ENCODE measurements at places on chromosomes 13 and 19. TPM values are rescaled to one million over a fixed set of nuclear protein-coding genes. Genes with fewer than 3 reads are reported as not detected.

DKKL1 gene
- total RNA-seq: 0.79 TPM

TEAD2 gene
- total RNA-seq: 4.9 TPM

CASP14 gene
- total RNA-seq: not detected

BRME1 gene
- total RNA-seq: 7.2 TPM

NAPSA gene
- total RNA-seq: 15.7 TPM

SLC1A6 gene
- not detected for total RNA-seq

PET100 gene
- 111 TPM for total RNA-seq

CYP2F1 gene
- total RNA-seq: not detected

RNF113B gene
- total RNA-seq: not detected

LRFN3 gene
- total RNA-seq: 6.0 TPM

C19orf85 gene
- total RNA-seq: not detected

RFPL4A gene
- total RNA-seq: not detected

GAS6 gene
- total RNA-seq: not detected

GRCh38 chr19:51430221-51430620 is 12.8 kb upstream of the SIGLEC10 start:
- no peak for DNase-seq

DNA sequence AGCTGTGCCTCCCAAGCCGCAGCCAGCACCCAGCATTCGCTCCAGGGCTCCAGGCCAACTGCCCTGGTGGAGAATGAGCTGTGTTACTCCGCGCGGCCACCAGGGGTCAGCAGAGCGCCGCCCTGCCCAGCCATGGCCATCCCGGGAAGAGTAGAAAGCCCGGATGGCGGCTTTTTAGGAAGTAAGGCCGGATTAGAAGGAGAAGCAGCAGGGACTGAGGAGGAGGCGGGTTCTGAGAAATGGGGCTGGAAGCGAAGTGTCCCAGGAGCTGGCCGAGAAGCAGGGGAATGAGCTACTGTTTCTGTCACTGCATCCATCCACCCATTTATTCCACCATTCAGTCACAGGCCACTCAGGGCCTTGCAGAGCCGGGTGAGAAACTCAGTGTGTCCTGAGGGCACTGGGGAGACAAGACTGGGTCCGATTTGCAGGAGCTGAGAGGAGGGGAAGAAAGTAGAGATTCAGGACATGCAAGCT is 6.6 kb upstream of the NPAS1 start:
- peak; percentile 43 for DNase-seq

DNA sequence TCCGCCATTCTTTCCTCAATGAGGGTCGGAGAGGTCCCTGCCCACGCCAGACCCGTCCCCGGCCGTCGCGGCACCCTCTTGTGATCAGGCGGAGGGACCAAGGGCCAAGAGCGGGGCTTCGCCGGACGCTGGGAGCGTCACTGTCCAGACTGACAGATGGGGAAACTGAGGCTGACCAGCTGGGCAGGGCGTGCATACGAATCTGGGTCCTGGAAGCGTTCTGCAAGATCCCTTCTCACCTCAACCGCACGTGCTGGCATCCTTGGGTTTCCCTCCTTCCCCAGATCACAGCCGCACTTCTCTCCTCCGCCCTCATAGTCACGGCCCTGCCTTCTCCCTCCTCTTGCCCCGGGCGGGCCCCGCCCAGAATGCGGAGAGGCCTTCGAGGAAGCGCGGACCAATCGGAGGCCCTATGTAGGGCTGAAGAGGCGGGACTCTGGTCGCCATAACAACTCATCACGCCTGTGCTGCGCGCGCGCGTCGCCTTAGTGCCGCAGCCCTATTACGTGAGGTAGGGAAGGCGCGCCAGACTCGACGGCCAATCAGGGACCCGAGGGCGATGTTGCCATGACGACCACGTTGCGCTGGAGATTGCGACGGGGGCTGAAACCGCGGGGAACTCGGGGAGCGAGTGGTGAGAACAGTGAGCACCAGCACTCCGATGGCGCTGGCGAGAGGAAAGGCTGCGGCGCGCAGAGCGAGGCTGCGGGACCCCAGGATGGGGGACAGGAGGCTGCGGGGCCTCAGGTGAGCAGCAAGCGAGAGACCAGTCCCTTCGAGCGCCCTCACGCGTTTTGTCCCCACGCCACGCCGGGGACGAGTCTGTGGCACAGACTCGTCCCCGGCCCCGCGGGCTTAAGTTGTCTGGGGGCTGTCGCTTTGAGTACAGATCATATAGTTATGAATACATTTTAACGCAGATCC is 5.7 kb downstream of the RNF225 start:
- DNase-seq: peak; percentile 99

DNA sequence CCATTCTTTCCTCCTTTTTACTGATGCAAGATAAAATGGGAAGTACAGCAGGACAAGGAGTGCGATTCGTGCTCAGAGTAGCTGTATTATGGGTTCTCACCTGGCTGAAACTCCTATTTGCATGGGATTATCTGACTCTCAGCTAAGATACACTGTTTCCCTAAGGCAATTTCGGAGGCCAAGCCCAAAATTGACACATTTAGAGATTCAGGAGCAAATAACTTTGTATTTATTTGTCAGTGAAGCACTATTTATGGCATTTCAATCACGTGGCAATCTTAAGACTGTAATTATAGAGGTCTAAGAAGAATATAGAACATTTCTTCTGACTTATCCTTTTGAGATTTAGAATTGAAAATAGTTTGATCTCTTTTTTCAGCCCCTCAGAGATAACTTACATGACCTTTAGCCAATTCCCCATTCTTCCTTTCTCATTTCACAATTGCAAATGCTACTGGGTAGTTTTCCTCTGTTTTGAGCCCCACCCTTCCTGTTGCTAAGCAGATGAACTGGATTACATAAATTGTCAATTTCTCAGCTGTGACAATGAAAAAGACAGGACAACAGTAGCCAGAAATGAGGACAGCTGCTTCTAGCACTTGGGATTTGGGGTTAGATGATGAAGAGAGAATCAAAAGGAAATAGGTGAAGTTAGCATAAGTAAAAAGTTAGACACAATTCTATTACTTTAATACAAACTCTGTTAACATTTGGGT is 122.7 kb upstream of the FRY start:
- no peak for DNase-seq

GRCh38 chr19:13633109-13633508 is 126.8 kb upstream of the CACNA1A start:
- DNase-seq: no peak

DNA sequence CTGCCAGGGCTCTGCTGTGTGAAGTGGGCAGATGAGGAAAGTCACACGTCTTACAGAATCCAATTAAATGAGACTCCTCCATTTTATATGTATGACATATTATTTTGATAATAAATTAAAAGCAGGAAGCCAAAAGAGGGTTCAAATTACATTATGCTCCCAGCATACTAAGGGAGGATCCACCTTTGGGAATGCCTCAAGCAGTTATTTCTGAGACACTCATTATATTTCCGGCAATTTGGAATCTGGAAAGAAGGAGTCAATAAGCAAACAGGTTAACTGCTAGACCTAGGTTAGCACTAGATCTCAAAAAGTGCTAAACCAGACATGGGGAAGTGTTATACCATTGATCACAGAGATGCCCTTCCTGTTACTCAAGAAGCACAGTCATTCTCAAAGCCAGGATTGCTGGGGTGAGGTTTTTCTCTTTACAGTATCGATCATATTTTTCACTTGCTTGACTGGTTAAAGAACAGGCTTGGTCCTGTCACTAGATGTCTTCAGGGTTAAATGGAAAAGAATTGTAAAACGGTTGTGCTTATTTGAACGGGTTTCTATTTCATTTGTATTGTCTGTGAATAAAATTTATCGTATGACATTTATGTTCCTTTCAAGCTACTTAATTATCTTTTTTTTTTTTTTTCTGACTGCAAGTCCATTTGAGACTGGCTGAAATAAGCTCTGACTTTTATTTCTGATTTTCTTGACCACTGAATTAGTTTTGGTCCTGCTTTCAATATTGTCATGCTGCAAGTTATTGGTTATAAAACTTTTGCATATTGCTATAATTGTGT is 523.2 kb downstream of the KLF12 start:
- DNase-seq: no peak

DNA sequence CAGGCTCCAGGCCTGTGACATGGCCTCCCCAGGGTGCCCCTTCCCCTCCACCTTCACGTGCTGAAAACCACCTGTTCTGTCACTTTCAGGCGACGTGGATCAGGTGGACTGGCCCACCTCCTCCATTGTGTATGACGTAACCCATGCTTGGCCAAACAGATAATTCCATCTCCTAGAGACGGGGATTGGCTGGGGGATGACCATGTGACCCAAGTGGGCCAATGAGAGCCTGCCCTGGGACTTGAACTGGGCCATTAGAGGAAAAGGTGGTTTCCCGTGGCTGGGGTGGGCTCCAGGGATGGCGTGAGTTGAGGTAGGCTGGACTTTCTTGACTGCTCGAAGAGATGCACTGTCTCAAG is 3.6 kb upstream of the ADAMTSL5 start:
- peak; percentile 56 for DNase-seq

DNA sequence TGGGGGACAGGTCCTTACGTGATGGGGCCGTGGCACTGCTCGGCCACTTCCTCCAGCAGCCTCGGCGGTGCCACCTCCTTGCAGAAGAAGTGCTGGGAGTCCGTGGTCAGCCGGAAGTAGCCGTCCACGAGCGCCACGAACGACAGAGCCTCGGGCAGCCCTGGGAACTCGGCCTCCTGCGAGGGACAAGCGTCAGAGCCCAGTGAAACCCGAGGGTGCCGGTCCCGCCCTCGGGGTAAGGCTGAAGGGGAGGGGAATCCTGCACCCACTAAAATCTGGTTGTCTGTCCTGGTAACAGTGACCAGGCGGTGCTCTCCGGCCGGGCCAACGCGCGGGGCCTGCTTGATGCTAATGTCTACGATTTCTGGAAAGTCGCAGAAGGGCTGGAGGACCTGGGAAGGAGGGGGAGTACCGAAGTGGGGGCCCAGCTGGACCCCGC is 6.4 kb downstream of the JAK3 start:
- DNase-seq: no peak

DNA sequence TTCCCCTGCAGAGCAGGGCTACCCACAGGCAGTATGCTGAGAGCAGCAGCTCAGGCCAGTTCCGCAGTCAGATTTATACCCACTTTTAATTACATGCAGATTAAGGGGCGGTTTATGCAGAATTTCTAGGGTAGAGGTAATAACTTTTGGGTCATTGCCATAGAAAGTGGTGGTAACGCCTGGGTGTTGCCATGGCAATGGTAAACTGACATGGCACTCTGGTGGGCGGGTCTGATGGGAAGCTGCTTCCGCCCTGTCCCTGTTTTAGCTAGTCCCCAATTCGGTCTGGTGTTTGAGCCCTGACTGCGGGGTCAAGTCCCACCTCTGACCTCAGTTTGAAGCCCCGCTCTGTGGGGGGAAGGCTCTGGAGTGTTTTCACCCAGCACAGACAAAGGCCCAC is 141.1 kb upstream of the VSTM2B start:
- DNase-seq: no peak

- DNase-seq: peak; percentile 82
Measured at GRCh38 chr19:19627621-19628500, at the start of gene LPAR2. Gene LPAR2, minus strand, starts transcription at chr19:19628220. Its CDS starts 945 bp downstream, at chr19:19627275.

- DNase-seq: no peak
Measured at GRCh38 chr19:38135150-38135998, 88.6 kb downstream of the DPF1 start.

- no peak for DNase-seq
Measured at GRCh38 chr13:113931841-113932459, 41.9 kb downstream of the C13orf46 start.

DNA sequence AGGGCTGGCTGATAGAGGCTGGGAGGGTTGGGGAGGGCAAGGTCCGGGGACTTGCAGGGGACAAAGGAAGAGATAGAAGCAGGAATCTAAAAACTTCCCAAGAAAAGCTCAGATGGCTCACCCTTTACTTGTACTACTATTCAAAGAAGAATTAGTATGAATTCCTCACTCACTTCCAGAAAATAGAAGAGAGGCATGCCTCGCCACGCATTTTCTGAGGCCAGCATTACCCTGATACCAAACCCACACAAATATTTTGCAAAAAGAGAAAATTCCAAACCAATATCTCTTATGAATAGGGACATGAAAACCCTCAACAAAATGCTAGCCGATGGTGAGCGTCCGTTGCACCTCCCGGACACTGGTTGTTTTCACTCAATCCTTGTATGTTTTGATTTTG is 54.0 kb downstream of the ING1 start:
- no peak for DNase-seq

GRCh38 chr13:30169442-30169841 is 137.9 kb downstream of the KATNAL1 start:
- DNase-seq: no peak

DNA sequence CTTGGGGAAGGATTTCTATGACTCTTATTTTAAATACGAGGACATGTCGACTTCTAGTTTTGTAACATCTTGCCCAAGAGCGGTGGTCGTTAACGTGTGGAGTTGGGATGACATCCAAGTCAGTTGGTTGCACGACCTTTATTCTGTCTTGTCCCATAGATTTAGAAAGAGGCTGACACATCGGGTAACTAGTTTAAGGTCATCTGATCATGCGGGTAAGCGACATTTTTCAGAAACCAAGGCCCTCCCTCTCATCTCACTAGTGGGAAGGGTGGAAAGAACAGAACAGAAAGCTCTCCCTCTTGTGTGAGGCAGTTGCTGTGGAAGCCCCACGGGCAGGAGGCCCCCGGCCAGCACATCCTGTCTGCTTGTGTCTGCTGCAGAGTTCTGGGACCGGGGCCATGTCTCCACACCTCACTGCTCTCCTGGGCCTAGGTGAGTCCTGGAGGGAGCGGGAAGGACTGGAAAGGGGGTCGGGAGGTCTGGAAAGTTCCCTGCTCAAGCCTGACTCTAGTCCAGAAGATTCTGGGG is at the start of gene LAIR2:
Gene LAIR2, plus strand, starts transcription at position 314 of the 531 bp plus-strand sequence. Its CDS starts 88 bp downstream, at position 402.
- DNase-seq: no peak

GRCh38 chr19:17616961-17617806 is 61.7 kb downstream of the COLGALT1 start:
- DNase-seq: peak; percentile 22

GRCh38 chr13:110307767-110308655 is 927 bp downstream of the COL4A2 start:
- no peak for DNase-seq

GRCh38 chr13:98509271-98510155 is 67.4 kb downstream of the STK24 start:
- DNase-seq: no peak

GRCh38 chr13:75362026-75362425 is 119.9 kb downstream of the TBC1D4 start:
- DNase-seq: no peak

GRCh38 chr19:35044317-35045117 is 3.0 kb downstream of the HPN start:
- peak; percentile 56 for DNase-seq

DNA sequence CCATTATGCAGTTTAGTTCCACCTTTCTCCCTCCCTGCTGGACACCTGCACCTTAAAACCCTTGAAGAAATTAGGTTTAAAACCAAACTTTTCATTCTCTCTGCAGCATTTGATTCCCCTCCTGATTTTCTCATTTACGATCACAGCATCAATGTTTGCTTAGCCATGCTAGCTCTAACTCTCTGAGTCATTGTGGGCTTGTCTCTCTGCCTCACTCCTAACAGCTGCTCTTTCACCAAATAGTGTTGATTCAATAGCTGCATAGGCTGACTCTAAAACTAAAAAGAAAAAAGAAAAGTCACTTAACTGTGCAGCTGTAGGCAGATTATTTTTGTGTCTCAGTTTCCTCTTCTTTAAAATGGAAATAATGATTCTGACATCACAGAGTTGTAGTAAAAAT is 1124.9 kb downstream of the DIAPH3 start:
- no peak for DNase-seq

GRCh38 chr13:33644581-33645543 is 173.1 kb upstream of the RFC3 start:
- DNase-seq: no peak

- DNase-seq: no peak
Measured at GRCh38 chr19:47615714-47616113, 6.8 kb downstream of the BICRA start.

GRCh38 chr19:1466461-1467214 is 12.4 kb downstream of the C19orf25 start:
- DNase-seq: no peak
